NCI-H510A treated with DMSO at 0.1 percent for 48 hours (cell line): ENCODE measurements at places on chromosomes 5 and 9.

DNA sequence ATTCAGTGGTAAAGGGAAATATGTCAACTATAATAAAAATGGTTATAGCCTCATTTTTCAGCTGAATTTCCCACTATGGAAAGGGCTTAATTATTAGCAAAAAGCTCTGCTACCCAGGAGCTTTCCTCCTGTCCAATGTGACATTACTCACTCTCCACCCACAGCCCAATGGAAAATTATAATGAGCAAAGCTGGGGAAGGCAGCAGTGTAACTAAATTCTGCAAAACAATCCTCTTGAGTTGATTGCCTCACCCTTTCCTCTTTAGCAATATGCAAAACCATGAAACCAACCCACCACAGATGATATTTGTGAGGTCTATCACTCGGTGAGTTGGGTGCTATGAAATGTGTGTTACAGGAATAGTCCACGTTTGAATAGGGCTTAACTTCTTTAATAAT is 14.0 kb upstream of the PLPPR1 start:
- DNase-seq = no peak

DNA sequence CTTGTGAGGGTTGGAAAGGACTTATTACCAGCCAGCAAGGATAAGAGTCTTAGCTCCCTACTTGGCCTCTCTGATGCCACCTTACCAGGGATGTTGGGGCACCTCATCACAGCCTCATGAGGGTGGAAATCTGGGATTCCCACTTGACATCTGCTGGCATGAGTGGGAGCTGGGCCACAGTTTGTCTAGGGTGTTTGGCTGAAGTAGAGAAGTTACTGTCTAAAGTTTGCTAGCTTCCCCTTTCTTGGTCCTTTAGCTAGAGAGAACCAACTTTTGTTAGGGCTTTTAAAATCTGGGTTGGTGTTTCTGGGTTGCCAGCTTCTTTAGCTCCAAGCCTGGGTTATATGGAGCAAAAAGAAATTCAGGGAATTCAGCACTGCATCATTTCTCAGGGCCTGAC is 57.5 kb upstream of the GNA14 start:
- DNase-seq = no peak

DNA sequence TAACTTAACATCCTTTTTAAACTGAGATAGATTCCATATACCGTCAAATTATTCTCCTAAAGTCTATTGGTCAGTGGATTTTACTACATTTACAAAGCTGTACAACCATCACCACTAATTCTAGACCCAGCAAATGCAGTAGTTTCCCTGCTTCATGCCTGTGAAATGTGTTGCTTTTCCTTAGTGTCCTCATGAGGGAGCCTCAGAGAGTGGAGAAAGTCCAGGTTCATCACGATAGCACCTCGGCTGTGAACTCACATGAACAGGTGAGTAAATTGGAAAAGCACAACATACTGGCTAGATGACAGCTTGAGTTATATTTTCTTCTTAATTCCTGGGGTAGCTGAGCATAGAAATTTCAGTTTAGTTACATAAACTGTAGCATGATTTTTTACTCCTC is 653.7 kb downstream of the MTRR start:
- DNase-seq = no peak

- peak; percentile 14 for DNase-seq
Observed at GRCh38 chr5:87411973-87412629, 629 bp downstream of the CCNH start.

DNA sequence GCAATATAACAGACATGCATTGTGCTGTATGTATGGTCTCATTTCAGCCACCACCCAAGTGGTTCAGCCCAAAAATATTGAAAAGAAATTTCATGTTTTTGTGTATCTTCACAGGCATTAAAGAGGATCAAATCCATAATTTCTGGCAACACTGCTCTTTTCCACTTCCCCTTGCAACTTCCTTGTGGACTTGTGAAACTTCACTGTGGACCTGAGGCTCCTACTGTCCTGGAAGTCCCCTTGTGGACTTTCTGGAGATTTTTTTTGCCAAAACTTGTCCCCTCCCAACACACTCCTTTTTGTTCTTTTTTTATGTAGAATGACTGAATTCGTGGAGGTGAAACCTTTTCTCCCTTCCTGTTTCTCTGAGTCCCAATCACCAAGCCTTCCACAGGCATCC is 14.3 kb downstream of the OTULINL start:
- no peak for DNase-seq

DNA sequence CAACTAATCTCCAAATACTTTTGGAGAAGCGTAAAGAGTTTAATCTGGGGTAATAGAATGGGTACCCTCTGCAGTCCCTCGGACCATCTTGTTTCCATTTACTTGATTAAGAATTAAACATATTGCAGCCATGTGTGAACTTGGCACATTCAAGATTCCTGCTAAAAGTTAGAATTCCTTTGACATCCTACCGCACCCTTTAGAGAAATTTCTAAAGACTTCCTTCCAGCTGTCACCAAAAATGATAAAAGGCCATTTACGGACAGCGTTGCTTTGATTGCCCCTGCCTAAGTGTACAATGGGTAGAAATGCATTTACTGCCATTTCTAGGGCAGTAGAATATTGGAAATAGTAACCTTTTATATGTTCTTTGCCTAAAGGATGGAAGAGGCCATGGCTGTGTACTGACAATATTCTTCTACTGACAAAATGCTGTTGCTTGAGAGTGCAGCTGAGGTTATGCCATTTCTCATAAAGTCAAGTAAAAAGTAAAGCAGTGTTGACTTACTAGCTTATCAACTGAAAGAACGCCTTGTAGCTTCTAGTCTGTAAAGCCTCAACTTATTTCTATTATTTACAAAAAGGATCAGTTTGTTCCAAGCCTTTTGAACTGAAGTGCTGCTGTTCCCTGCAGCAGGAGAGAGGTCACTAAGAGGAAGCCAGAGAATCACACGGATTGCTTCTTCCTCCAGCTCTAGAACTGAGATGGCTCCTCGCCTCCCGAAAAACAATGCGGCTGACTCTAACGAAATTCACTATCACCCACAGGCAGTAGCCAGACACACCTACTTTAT is 139.8 kb upstream of the BASP1 start:
- no peak for DNase-seq

DNA sequence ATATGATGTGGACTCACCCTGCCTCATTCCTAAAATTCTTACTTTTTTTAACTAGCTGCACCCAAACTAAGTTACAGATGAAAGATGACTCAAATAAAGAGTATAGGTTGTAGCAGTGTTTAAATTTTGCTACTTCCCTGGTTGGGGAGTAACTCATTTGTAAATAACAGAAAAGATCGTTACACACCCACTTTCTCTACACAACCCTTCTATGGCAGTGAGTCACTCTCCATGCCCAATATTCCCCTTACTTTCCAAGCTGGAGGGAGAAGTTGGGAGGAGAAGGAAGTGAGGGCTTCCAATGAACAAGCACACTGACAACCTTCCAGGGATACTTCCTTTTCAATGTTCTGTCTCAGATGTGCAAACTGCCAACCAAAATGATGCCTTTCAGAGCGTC is 1.9 kb downstream of the RASEF start:
- peak; percentile 12 for DNase-seq

DNA sequence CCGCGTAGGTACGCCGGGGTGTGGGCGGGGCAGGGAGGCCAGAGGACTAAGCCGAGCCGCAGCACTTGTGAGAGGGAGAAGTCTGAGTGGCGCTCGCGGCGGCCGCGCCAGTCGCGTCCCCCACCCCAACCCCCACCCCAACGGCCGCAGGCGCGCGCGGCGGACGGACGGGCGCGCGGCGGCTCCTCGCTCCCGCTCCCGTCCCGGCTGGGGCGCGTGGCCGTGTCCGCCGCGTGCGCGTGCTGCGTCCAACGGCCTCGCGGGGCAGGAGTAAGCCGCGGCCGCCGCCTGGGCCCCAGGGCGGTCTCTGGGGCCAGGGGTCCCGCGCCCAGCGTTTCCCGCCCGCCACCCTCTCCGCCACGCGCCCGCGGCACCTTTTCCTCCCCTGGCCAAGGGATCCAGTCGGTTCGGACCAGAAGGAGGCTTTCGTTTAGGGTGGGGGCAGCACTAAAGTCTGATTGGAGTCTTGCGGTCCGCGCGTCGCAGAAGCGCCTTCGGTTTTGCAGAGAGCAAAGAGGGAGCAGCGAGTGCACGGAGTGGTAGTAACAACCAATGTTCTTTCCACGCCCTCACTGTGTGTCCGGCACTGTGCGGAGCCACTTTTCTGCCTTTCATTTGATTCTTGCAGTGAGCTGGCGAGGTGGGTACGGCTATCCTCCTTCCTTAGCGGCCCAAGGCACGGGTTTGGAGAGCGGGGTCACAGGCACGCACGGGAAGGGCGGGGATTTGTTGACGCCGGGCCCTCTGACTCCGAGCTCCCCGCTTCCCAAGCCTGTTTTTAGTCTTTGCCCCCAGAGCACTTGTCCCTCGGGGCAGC is 483 bp downstream of the G3BP1 start:
- no peak for DNase-seq

- DNase-seq = no peak
Observed at GRCh38 chr9:79001012-79001411, 570.8 kb upstream of the TLE4 start.

DNA sequence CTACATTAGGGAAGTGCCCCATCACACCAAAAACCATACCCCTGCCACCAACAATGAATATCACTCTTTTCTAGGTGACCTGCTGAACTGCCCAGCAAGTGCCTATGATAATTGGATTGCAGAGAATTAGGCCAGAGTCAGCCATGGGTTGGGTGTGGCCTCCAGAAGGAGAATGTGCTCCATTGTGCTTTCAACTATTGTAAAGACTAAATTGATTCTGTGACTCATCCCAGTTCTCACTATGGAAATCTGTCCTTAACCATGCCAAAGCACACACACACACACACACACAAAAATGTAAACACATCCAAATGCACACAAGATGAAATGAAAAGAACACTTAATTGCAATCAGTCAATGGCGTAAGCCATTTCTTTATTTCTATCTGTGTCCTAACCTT is 25.7 kb downstream of the DRD1 start:
- no peak for DNase-seq

- peak; percentile 59 for DNase-seq
Observed at GRCh38 chr5:173963867-173964441, 25.0 kb upstream of the C5orf47 start.

- no peak for DNase-seq
Observed at GRCh38 chr9:134325096-134325812, 1.0 kb upstream of the RXRA start.

DNA sequence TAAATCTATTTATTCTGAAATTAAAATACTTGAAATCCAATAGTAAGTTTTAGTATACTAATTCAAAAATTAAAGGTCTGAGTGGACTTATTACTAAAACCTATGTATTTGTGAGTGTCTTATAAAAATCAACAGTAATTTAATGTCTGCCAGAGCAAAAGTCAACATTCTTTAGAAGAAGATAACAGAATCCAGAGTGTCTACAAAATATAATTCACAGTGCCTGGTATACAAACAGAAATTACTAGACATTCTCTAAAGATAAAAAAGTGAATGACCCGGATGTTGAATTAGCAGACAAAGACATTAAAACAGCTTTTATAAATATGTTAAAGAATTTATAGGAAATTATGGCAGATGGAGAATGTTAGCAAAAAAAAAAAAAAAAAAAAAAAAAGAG is 22.4 kb upstream of the IRX4 start:
- no peak for DNase-seq

GRCh38 chr9:88174324-88174723 is 36.0 kb upstream of the SPATA31C2 start:
- DNase-seq = no peak

DNA sequence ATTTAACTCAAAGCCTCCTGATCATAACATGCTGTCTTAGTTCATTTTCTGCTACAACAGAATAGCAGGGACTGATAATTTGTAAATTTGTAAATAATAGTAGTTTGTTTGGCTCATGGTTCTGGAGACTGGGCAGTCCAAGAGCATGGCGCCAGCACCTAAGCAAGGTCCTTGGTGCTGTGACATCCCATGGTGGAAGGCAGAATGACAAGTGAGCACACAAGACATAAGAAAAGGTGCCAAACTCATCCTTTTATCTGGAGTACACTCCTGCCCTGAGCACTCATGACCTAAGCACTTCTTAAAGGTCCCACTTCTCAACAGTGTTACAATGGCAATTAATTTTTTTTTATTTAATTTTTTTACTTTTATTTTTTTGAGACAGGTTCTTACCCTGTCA is 16.1 kb downstream of the UBE2B start:
- DNase-seq = no peak

DNA sequence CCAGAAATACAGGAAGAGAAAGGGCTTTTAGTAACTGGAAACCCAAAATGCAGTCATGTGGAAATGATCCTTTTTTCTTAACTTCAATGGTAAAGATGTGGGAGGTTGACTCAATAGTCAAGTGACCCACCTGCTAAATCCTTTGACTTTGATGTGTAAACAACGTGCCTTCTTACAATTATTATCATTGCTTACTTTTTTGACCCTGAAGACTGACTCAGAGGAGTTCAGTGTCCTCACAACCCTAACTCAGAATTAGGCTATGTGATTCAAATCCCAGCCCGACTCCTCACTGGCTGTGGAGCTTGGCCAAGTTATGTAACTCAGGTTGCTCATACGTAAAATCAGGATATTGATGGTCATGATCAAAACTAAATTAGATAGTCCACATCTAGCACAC is 27.9 kb downstream of the ANXA1 start:
- no peak for DNase-seq

DNA sequence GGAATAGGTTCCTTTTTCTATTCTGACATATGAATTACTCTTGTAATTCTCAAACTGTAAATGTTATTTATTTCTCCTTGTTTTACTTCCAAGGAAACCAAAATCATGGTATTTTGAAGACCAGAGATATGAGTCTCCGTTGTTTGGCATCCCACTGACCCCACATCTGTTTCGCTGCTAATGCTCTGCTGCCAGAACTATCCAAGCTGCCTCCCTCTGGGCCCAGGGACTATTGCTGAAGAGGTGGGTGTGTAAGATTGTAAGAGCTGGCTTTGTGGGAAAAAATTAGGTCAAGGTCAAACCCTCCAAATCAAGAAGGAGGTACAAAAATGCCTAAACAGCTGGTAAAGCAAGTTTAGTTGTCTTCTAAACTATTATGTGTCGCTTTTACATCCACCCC is 129.4 kb upstream of the MYO10 start:
- DNase-seq = no peak

DNA sequence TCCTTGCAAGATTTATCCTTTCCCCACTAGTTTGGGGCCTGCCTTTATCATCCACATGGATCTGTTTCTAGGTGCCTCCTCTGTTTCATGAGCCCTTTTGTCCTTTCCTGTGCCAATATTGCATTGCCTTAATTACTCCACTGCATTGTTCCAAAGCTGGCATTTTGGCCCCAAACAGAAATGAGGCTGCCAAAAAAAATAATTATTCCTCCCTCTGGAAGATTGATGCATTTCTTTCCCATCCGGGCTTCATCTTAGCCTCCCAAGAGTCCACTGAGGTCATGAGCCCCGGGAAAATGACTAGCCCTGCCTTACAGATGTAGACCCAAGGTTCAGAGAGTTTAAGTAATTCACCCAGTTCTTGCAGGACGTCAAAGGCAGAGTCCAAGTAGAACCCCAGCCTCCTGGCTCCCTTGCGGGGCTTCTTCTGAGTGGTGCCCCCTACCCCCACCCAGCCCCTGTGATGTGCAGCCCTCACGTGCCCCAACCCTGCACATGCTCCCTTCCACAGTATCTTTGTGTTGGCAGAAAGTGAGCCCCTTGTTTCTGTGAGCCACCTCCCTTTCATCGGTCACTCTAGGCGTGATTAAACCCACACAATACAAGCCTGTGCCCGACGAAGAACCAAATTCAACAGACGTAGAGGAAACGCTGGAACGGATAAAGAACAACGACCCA is 62.1 kb downstream of the TMOD1 start:
- no peak for DNase-seq

GRCh38 chr5:172846249-172846648 is 12.2 kb downstream of the ERGIC1 start:
- DNase-seq = no peak
